ENCODE measurements at places on chromosomes 3 and 15.

DNA sequence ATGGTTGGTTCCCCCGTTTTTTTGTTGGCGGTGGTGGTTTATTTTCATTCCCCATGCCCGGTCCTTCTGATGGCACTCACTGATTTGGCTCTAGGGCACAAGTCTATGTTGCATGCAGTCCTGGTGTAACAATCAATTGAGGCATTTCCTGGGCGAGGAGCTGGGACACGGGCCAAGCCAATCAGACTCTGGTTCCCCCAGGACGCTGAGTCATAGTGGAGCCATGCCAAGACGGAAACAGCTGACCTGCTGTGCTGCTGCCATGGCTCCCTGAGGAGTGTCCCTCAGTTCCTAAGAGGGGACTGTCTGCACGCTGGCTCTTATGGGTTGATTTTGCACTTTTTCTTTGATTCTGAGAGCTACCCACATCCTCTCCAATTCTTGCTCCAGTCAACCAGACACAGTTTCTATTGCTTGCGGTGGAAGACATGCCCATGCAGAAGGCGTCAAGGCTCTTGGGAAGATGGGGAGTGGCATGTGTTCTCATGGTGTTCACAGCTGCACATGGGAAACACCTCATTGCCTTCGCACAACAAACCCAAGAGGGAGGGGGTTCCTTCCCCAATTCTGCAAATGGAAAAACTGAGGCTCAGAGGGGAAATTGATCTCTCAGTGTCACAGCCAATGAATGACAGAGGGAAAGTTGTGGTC lies 28.3 kb upstream of the ALDH1L1 start:
- DNase-seq = peak; percentile 22

DNA sequence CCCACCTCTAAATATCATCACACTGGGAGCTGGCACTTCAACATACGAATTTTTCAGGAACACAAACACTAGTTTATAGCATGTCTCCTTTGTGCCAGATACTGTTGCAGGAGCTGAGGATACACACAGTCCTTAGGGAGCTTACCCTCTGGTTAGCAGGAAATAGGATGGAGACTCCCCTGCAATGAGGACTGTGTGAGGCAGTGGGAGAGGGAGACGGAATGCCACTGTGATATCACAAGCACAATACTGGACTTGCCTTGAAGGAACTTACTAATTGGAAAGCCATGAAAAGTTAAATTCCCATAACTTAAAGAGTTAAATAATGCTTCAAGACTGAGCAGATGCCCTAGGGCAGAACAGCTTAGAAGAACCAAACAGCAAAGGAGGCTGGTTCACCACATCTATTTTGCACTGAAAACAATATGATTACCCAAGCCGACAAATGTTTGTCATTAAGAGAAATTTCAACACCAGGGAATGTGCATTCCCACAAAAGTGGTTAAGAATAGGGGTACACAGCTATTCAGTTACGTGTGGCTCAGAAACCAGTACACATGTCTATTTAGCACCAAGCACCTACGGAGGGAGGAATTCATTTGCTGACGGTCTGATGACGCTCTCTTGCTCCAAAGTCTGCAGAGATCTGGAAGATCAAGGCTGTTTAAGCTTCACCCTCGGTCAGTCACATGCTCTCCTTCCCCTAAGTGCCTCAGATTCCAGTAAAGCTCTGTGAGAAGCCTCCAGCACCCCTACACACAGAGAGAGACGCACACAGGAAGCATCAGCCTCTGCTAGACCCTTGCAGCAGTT lies 5.2 kb downstream of the TBC1D2B start:
- peak; percentile 79 for DNase-seq

DNA sequence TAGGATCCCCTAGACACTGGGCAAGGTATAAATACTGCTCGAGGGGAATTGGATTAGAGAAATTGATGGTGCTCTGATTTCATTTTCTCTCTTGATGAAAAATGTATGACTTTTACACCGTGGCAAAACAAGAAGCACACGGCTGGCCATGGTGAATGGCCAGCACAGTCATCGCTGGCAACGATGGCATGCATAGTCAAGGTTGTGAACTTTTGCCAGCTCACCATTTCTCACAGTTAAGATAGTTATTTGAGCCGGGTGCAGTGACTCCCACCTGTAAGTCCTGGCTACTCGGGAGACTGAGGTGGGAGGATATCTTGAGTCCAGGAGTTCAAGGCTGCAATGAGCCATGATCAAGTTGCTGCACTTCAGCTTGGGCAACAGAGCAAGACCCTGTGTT lies 95.4 kb downstream of the HMG20A start:
- DNase-seq = no peak

DNA sequence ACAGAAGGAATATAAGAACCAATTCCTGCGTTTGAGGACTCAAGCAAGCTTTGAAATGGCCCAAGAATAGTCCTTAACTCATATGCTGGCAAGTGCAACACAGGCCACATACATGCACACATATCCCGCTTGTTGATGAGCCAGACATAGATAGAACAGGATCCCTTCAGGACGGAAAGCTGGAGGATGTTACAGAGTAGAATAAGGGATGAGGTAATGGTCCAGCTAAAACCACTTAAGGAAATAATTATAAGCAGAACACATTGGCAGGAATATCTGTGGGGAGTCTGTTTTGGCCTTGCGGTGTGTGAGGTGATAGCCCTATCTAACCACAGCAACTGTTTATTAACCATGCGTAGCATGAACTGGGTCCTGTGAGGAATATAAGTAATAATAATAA lies 25.0 kb downstream of the SCG3 start:
- DNase-seq = no peak

DNA sequence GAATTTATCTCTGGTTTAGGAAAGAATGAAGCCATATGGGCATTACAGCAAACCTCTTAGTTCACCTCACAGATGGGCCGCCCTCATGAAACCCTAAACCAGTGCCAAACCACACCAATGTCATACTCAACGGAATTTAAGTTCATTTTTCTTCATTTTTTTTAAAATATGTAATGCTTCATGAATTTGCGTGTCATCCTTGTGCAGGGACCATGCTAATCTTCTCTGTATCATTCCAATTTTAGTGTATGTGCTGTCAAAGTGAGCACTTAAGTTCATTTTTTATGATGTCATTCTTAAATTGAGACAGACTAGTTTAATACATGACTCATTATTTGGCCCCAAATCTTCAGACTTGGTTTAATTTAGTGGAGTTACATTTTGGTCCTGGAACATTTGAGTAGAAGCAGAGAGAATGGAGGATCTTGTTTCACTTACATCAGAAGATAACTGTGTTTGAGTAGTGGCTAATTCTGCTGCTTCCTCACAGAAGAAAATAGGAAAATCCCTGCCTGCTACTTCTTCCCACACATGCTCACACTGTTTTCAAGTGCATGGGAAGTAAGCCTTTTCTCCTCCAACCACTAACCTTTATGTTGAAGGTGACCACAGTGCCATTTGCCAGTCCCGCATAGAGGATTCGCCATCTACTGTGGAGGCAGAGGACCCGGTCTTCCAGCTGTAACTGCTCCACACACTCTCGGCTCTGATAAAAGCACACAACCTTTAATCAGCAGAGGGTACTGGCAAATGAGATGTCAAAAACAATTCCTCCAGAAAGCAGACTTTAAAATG lies 63.3 kb downstream of the ZNF106 start:
- peak; percentile 2 for DNase-seq

DNA sequence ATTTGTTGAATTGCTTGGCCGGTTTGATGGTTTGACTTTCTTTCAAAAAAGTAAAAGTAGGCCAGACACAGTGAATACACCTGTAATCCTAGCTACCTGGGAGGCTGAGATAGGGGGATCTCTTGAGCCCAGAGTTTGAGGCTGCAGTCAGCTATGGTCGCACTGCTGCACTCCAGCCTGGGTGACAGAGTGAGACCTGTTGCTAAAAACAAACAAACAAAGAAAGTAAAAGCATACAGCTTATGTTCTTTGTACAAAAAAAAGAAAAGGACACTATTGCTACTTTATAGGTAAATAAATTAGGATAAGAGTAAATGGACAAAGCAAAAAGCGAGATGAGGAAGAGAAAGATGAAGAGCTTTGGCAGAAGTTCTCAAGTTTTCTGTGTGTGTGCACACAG lies 13.9 kb upstream of the FEZF2 start:
- no peak for DNase-seq

DNA sequence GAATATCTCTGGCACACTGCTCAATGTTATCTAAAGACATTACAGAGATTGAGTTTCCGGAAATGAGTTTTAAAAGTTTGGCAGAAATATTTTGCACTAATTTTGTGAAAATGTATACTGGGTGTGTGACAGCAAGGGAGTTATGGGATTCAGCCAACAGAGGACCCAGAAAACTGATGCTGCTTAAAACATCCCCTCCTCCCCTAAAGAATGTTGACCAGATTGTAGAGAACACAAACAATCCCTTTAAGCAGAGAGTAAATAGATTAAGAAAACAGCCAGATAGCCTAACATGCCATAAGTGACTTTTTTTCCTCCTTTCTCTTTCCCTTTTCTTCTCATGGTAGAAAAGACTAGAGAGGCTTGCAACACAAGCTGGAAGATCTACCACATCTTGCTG lies 928.0 kb upstream of the ALCAM start:
- DNase-seq = no peak

DNA sequence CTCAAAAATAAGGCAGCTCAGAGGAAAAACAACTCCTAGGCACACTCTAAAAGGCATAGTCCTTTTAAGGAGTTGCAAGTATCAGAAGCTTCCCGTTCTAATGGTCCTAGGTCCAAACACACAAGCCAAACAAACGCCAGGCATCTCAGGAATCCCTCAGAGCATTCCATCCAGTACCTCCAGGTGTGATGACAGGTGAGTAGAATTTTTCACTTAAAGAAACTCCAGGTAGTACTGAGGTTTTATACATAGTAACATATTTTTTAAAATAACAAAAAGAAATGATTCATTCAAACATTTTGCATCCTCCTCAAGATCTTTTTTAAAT lies 1092.3 kb downstream of the TUSC7 start:
- DNase-seq = no peak

DNA sequence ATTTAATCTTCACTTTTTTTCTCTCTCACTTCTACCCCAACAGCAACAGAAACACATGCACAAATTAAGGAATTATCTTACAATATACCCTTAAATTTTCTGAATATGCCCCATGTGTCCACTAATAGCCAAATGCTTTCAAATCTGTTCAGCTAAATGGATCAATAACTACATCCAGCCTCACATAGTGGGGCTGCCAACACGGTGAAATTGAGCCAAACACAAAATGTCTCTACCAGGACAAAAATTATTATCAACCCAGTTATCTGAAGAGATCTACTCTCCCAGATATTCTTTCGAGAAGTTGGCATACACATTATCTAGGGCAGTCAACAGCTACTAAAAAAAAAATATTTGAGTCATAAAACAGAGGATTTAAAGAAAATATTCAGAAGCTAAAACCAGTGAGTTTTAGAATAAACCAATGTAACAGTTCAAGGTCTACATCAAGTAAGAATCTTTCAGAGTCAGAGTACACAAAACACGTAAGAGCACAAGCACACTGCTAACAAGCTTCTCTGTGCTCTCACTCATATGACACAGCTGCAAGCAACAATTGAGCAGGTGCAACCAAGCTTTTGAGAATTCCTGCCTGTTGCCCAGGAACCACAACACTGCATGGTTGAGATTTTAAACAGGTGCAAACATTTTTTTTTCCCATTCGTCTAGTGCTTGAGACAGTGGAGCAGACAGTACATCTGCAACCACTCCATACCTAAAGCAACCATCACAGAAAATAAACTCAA lies 247.7 kb downstream of the ZBTB20 start:
- DNase-seq = no peak

DNA sequence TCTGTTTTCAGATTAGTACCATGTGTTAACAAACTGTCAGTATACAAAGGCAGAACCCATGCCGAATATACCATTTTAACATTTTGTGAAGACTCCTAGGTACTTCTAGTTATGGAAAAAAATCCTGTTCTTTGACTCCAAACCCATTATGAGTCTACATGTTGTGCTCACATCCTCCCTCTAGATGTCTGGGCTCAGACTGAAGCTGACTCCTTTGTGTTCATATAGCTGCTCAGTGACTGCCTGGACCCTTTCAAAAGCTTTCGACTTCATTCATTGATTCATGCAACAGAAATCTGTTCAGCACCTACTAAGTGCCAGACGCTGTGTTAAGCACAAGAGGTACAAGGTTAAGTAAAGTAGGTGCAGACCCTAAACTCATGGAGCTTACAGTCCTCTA lies 60.5 kb downstream of the MEGF11 start:
- no peak for DNase-seq

- DNase-seq = no peak
These were observed 193.3 kb downstream of the FNDC3B start for GRCh38 chr3:172232579-172233212.

- no peak for DNase-seq
These were observed 16.3 kb upstream of the LRRFIP2 start for GRCh38 chr3:37190667-37191066.

GRCh38 chr3:71432044-71432975 lies 151.2 kb downstream of the FOXP1 start:
- DNase-seq = no peak

- DNase-seq = no peak
These were observed 82.6 kb upstream of the TRIM42 start for GRCh38 chr3:140595295-140595694.

DNA sequence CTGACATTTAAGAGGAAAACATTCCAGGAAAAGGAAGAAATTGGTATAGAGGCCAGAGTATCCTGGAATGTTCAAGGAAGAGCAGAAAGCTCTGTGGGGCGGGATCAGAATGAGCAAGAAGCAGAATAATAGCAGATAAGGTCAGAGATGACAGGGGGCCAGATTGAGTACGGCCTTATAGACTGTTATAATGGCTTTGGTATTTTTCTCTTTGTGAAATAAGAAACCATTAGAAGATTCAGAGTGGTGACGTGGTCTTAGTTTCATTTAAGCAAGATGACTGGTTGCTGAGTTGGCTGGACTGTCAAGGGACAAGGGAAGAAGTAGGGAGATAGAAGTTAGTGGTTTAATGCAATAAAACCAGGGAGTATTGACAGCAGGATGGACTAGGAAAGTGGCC lies 218.3 kb upstream of the SOX2 start:
- no peak for DNase-seq

GRCh38 chr3:37148208-37148607 lies 26.2 kb downstream of the LRRFIP2 start:
- no peak for DNase-seq
